ENCODE measurements at places on chromosomes 7 and 10.

DNA sequence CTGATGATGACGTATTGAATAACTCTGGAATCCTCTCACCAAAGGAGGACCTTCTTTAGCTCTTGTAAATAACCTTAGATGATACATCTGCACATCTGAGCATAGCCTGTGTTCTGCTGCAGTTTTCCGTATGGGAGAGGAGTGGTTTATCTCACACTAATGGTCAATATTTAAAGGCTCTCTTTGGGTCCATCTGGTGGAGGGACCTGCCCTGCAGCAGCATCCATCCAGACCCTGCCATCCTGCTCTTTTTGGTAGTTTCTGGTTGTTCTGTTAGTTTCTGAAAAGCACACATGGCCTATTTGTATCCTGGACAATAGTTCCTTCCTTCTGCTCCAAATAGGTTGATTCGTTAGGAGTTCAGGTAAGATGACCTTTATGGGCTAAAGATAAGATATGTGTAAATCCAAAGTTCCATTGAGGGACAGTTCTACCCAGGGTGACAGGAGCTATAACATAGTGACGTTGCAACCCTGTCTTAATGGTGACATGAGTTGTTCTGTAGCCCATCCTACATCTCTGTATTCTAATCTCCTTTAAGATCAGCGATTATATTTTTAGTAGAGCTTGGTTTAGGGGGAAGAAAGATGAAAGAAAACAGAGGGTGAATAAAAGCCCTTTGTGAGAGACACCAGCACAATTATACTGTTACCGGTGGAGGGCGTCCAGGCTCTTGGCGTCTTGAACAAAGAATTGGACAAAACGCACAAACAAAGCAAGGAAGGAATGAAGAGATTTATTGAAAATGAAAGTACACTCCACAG lies 60.0 kb upstream of the KLF14 start:
- DNase-seq: no peak

- DNase-seq: no peak
Measured at GRCh38 chr7:33813331-33813730, 92.0 kb upstream of the BMPER start.

GRCh38 chr10:110033701-110034235 lies 26.0 kb downstream of the ADD3 start:
- DNase-seq: no peak

DNA sequence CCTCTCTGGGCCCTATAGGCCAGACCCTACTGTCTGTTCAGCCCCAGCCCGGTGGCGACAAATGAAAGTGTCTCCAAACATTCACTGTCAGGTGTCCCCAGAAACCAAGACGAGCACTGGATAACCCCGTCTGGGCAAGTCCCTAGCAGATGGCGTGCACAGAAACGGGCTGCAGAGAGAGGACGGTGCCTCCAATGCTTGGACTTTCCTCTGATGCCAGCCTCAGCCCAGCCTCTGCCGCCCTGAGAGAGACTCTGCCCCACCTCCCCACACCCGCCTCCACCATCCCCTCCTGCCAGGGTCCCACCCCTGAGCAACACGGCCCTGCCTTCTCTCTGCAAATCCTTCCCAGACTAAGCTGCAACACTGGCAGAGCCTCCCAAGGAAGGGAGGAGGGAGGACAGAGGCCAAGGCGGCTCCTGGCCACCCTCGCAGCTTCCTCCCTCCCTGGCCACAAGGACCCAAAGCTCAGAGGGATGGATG lies 7.4 kb upstream of the LFNG start:
- no peak for DNase-seq

DNA sequence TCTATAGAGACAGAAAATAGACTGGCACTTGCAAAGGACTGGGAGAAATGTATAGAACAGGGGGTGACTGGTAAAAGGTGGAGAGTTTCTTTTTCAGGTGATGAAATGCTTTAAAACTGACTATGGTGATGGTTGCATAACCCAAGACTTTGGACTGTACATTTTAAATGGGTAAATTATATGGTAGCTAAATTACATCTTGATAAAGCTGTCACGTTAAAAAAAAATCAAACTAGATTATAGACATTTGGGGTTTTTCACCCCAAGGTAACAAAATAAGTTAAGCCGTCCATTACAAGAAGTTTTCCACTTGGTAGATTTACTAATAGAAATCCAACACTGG lies 24.0 kb downstream of the TMEM209 start:
- no peak for DNase-seq

- DNase-seq: no peak
Measured at GRCh38 chr10:119113751-119114732, 10.1 kb downstream of the DENND10 start.

DNA sequence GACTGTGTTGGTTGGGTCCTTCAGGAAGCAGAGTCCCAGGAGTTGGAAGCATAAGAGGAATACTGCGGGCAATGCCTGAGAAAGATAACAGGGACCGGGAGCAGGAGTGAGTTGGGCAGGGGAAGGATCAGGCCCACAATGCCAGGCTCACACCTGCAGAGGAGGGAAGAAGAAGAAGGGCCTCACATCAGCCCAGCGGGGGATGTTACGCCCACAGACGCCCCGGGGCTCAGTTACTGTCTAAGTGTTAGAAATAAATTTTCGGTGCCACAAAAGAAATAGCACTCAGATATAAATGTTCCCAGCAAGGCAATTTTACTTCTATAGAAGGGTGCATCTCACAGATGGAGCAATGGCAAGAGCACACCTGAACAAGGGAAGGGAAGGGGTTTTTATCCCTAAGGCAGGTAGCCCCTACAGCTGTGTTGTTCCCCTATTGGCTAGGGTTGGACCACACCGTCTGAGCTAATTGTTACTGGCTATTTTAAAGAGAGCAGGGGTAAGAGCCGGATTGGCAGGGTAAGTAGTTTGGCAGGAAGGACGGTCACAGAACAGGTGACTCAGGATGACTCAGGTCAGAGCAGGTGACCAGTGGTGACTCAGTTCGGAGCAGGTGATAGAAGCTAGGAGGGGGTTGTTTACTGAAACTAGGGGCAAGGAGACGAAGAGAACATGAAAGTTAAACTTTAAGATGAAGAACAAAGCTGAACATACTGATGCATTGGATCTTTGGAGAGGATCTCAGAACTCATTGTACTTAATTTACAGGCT lies at the start of gene NOS3:
NOS3 (plus strand) TSS at position 602 of the 771 bp plus-strand sequence. CDS start 2,787 bp downstream, outside the sequence.
- DNase-seq: no peak

DNA sequence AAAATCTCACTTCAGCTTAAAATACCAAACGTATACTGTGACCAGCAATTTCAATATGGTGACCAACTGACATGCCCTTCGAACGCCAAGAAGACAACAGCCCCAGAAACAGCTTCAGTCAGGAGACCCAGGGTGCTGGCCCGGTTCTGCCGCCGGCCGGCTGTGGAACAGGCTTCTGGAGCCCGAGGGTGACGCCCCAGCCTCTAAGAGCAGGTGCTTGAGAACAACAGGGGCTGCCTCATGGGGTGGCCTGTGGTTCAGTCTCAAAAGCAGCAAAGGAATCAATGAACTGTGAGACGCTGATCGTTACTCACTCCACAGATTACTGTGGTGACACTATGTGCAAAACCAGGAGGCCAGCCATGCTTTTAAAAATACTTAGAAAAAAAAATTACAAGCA lies 17.3 kb downstream of the GPER1 start:
- DNase-seq: no peak

GRCh38 chr10:45442662-45443061 lies 68.6 kb downstream of the ALOX5 start:
- no peak for DNase-seq

DNA sequence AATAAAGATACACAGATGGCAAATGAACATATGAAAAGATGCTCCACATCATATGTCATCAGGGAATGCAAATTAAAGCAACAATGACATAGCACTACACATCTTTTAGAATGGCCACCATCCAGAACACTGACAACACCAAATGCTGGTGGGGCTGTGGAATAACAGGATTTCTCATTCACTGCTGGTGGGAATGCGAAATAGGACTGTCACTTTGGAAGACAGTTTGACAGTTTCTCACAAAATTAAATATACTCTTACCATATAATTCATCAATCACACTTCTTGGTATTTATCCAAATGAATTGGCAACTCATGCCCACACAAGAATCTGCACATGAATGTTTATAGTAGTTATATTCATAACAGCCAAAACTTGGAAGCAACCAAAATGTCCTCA lies 68.2 kb downstream of the NPSR1 start:
- DNase-seq: no peak

GRCh38 chr10:103333934-103334520 lies 16.9 kb downstream of the PCGF6 start:
- no peak for DNase-seq

- no peak for DNase-seq
Measured at GRCh38 chr7:106346167-106346677, 61.4 kb upstream of the NAMPT start.

Measured in stimulated activated CD4-positive, alpha-beta T cell treated with anti-CD3 and anti-CD28 coated beads, Interleukin-1b, Interleukin-23, amount 100 ng/mL, for 1 hour (primary cell).